Tibial nerve (tissue), 4 donors: ENCODE measurements at places on chromosomes 4 and X. TPM values are rescaled to one million over a fixed set of nuclear protein-coding genes. Genes with fewer than 3 reads are reported as not detected.

Gene CLTRN
- 1.1 TPM for total RNA-seq

Gene IL15
- total RNA-seq, result 6.7 TPM

Gene PAGE5
- total RNA-seq, result not detected

Gene RBMX2
- total RNA-seq, result 23.1 TPM

Gene ZNF185
- 28.9 TPM for total RNA-seq

GRCh38 chrX:103344606-103345005, 11.7 kb upstream of the TCEAL9 start:
- DNase-seq, result no peak

DNA sequence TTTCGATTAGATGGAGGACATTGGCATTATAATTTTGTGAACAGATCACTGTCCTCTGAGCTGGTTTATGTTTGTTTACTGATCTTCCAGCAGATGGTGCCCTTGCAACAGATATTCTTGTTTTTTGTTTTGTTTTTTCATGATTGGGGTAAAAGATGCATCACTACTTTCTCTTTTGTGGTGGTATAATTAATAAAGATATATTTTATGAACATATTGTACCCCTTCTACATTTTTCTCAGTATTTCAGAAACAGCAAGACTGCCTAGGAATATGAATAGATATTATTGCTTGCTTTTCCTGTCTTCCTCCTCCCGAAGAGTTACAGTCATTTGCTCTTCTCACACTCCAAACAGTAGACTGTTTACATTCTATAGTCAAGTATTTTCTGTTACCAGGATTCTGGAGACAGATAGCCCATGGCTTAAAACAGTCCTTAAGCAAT, 905.2 kb downstream of the TRAM1L1 start:
- no peak for DNase-seq

GRCh38 chrX:32798990-32799389, 412.4 kb downstream of the DMD start:
- DNase-seq, result no peak

GRCh38 chrX:68416592-68416991, 16.7 kb downstream of the OPHN1 start:
- no peak for DNase-seq

- peak; percentile 12 for DNase-seq
Measured at GRCh38 chr4:82360298-82361177, 13.3 kb downstream of the HNRNPD start.

GRCh38 chr4:66750273-66750672, 795.0 kb downstream of the CENPC start:
- no peak for DNase-seq

GRCh38 chr4:27023366-27023765, 162.7 kb downstream of the STIM2 start:
- no peak for DNase-seq
